ENCODE measurements at places on chromosomes 11 and 22. TPM values are rescaled to one million over a fixed set of nuclear protein-coding genes. Genes with fewer than 3 reads are reported as not detected.

Gene KLHL35
- total RNA-seq = 6.1 TPM

Gene OR5AS1
- not detected for total RNA-seq

DNA sequence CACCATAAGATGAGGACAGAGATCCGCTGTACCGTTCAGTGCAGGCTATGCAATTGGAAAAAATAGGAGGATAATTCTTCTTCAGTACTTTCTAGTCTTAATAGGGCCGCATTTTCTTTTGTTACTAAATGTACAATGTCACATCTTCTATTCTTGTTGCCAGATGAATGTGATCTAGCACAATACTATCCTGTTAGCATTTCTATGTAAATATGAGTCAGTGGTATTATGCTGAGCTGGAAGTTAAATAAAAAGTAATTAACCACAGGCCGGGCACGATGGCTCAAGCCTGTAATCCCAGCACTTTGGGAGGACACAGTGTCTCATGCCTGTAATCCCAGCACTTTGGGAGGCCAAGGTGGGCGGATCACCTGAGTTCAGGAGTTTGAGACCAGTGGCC, 24.4 kb upstream of the BIRC3 start:
- no peak overlapping the region for H3K27ac ChIP-seq
- H3K27me3 ChIP-seq = no peaks in the 10 kb centered on the region
- H3K36me3 ChIP-seq = no peaks in the 10 kb centered on the region
- no peak overlapping the region for H3K4me3 ChIP-seq
- no peaks in the 10 kb centered on the region for H3K4me1 ChIP-seq

- H3K4me3 ChIP-seq = no peak overlapping the region
- no peaks in the 10 kb centered on the region for H3K36me3 ChIP-seq
- no peak overlapping the region for H3K27ac ChIP-seq
- peaks cover 11% of the 10 kb centered on the region for H3K4me1 ChIP-seq
- H3K27me3 ChIP-seq = no peaks in the 10 kb centered on the region
- DNase-seq = no peak
Observed at GRCh38 chr22:24507716-24508115, 12.6 kb downstream of the UPB1 start.

- H3K4me1 ChIP-seq = no peaks in the 10 kb centered on the region
- no peak overlapping the region for H3K27ac ChIP-seq
- DNase-seq = no peak
- no peaks in the 10 kb centered on the region for H3K36me3 ChIP-seq
Observed at GRCh38 chr11:130706572-130706971, 209.7 kb downstream of the SNX19 start.

DNA sequence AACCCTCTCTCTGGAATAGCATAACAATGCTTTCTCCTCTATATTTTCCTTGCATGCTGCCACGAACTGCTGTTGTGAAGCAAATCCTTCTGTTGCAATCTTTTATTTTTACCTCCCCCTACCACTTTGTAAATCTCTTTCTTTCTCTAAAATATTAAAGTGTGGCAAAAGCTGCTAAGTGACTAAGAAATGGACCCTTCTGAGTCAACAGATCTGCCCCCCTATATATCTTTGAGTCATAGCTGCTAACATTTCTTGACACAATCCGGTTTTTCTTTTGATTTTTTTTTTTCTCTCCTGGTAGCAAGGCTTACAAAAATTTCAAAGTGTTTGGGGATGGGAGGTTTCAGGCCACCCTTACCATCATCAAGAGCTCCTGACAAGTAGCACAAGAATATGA, 39.0 kb upstream of the KIRREL3 start:
- H3K4me3 ChIP-seq = no peak overlapping the region
- no peaks in the 10 kb centered on the region for H3K27me3 ChIP-seq
- no peak for DNase-seq
- H3K27ac ChIP-seq = no peak overlapping the region
- H3K4me1 ChIP-seq = no peaks in the 10 kb centered on the region
- H3K36me3 ChIP-seq = no peaks in the 10 kb centered on the region

DNA sequence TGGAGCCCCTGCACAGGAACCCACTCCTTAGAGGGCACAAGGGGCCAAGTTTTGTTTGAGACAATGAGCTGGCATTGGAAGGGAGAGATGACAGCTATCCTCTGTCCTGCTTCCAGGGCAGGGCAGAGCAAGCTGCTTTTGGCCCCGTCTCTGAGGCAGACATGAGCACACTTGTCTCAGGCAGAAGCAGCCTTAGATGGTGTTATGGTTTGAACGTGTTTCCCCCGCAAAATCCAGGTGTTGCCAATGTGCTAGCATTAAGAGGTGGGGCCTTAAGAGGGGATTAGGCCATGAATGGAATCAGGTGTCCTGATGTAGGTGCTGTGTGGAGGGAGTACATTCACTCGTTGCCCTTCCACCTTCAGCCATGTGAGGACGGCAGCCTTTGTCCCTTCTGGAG, 2.5 kb downstream of the TP53AIP1 start:
- H3K4me1 ChIP-seq = peaks cover 42% of the 10 kb centered on the region
- no peak for DNase-seq

DNA sequence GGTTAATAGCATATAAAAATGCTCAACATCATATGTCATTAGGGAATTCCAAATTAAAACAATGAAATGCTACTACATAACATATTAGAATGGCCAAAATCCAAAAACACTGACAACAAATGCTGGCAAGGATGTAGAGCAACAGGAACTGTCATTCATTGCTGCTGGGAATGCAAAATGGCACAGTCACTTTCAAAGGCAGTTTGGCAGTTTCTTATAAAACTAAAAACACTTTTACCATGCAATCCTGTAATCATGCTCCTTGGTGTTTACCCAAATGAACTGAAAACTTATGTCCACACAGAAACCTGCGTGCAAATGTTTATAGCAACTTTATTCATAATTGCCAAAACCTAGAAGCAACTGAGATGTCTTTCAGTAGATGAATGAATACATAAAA, 105.1 kb downstream of the ARHGAP32 start:
- no peak overlapping the region for H3K4me3 ChIP-seq
- no peak overlapping the region for H3K27ac ChIP-seq
- H3K36me3 ChIP-seq = no peaks in the 10 kb centered on the region
- H3K27me3 ChIP-seq = no peaks in the 10 kb centered on the region
- H3K4me1 ChIP-seq = no peaks in the 10 kb centered on the region

DNA sequence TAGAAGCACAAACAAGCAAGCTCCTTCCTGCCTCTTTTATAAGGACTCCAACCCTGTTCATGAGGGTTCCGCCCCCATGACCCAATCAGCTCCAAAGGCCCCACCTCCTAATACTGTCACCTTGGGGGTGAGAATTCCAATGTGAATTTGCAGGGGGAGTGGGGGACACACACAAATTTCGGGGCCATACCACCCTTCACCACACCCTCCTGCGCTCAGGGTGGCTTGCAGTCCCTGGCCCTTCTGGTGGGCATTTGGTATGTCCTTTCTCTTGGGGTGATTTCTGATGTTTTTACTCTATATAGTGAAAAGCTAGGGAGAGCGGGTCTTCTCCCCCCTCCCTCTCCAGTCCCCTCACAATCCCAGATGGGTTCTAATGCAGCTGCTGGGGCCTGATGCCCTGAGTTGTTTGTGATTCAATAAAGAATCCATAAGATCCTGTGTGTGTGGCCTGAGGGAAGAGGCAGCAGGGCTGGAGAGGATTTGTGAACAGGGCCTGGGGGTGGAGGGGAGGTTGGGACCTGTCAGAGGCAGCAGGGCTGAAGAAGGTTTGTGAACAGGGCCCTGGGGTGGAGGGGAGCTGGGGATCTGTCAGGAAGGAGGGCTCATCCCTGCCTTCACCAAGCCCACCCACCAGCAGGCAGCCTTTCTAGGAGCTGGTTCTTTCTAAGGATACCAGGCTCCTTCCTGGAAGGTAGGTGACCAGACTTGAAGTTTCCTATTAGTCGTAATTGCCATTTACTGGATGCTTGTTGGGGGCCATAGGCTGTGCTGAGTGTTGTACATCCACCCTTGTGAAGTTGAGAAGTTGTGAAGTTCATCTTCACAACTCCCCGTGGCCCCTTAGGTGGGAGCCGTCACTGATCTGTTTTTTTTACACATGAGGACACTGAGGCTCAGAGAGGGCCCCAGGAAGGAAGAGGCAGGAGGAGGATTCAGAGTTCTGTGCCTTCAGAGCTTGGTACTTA, 7.9 kb downstream of the SLC35C1 start:
- no peaks in the 10 kb centered on the region for H3K27me3 ChIP-seq
- peaks cover 40% of the 10 kb centered on the region for H3K36me3 ChIP-seq
- peaks cover 4% of the 10 kb centered on the region for H3K4me1 ChIP-seq

GRCh38 chr11:86724137-86724536, 51.7 kb upstream of the ME3 start:
- no peaks in the 10 kb centered on the region for H3K27me3 ChIP-seq
- no peaks in the 10 kb centered on the region for H3K36me3 ChIP-seq
- H3K4me1 ChIP-seq = no peaks in the 10 kb centered on the region

- no peak overlapping the region for H3K27ac ChIP-seq
- DNase-seq = no peak
- no peaks in the 10 kb centered on the region for H3K4me1 ChIP-seq
- no peaks in the 10 kb centered on the region for H3K27me3 ChIP-seq
Observed at GRCh38 chr22:37920126-37920525, 14.0 kb downstream of the MICALL1 start.

DNA sequence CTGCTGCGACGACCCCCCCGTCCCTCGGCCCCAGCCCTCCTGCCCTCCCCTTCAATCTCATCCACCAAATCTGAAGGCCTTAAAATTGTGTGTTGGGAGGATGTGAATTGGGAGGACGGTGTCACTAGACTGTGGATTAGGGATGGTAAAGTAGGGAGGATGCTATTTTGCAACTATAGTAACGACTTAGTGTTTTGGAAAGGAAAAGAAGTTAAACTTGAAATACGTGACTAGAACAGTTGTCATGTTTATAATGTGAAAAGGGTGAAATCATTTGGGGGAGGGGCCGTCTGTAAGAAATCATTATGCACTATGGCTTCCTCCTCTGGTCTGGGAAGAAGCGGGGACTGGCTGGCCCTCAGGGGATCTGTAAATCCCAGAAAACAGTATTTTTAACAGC, 43.4 kb upstream of the NNMT start:
- peaks cover 16% of the 10 kb centered on the region for H3K4me1 ChIP-seq
- no peak for DNase-seq
- H3K36me3 ChIP-seq = peaks cover 16% of the 10 kb centered on the region
- H3K27me3 ChIP-seq = peaks cover 2% of the 10 kb centered on the region
- no peak overlapping the region for H3K4me3 ChIP-seq

DNA sequence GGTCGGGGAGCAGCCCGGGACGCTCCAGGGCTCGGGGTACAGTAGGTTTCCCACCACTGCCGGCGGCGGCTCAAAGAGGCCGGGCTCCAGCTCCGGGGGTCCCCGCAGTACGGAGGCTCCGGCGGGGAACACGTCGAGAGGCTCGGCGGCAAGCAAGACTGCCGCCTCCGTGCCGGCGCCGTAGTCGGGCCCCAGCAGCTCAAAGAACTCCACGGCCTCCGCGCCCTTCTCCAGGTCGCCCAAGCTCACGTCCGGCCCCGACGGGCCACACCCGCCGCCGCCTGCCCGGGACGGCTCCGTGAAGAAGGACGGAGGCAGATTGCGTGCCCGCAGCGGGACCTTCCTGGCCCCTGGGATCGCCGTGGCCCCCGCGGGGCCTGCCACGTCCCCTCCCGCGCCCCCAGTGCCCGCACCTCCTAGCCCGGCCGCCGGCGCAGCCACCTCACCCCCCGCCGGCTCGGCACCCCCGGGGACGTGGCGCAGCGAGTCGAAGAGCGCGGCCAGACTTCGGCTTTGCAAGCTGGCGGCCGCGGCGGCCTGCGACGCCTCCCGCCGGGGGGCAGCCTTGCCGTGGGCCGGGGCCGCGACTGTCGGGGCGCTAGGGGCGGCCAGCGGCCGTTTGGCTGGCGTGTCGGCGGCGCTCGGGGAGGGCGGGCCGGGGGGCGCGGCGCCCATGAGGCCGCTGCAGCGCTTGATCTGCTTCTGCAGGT, 775 bp downstream of the FAM181B start:
- H3K36me3 ChIP-seq = peaks cover 9% of the 10 kb centered on the region
- DNase-seq = no peak
- H3K27ac ChIP-seq = peak overlapping the region; percentile 94
- H3K4me1 ChIP-seq = peaks cover 13% of the 10 kb centered on the region

- no peak overlapping the region for H3K27ac ChIP-seq
- peaks cover 10% of the 10 kb centered on the region for H3K36me3 ChIP-seq
- no peak overlapping the region for H3K4me3 ChIP-seq
Observed at GRCh38 chr11:94546886-94547285, 3.2 kb downstream of the FUT4 start.

DNA sequence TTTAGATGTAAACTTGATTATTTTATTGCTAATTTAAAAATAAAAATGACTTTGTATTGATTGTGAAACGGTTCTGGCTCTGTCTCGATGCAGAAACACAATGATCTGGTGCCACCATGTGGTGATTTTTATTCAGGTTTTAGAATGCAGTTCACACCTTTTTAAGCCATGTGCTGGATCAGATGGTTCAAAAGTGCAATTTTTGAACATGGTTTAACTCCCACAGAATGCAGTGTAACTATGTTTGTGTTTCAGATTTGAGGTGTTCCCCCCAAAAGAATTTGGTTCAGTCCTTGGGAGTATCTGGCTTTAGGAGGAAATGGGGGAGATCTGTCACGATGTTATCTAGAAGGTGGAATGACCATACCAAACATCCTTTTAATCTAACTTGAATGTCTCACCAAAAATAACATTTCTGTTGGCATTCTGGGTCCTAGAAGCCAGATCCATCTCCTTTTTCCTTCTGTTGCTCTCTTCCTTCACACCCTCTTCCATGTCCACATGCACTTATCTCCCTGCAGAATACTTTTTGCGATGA, 7.9 kb downstream of the MRPL16 start:
- no peaks in the 10 kb centered on the region for H3K27me3 ChIP-seq
- DNase-seq = peak; percentile 87
- H3K27ac ChIP-seq = no peak overlapping the region
- H3K36me3 ChIP-seq = peaks cover 11% of the 10 kb centered on the region
- no peak overlapping the region for H3K4me3 ChIP-seq
- H3K4me1 ChIP-seq = no peaks in the 10 kb centered on the region

DNA sequence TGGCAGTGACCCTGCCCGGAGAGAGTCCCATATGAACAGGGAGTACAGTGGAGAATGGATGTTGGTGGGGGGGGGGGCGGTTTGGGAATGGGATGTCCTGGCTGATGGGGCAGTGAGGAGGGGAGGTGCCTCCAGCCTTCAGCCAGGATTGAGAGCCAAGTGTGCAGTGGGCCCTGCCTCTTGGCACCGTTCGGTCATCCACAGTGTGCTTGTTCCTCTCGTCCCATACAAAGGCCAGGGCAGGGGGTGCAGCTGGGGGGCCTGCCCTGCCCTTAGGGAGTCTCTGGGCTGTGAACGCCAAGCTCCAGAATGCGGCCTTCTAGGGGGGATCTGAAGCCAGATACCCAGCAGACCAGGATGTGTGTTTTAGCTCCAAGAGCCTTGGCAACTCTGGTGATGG, 34.0 kb downstream of the KCNC1 start:
- no peaks in the 10 kb centered on the region for H3K27me3 ChIP-seq
- no peak overlapping the region for H3K4me3 ChIP-seq
- H3K4me1 ChIP-seq = peaks cover 45% of the 10 kb centered on the region
- H3K36me3 ChIP-seq = peaks cover 32% of the 10 kb centered on the region
- no peak overlapping the region for H3K27ac ChIP-seq
